Neuronal stem cell (in vitro differentiated cells): ENCODE measurements at places on chromosomes 3 and 15.

DNA sequence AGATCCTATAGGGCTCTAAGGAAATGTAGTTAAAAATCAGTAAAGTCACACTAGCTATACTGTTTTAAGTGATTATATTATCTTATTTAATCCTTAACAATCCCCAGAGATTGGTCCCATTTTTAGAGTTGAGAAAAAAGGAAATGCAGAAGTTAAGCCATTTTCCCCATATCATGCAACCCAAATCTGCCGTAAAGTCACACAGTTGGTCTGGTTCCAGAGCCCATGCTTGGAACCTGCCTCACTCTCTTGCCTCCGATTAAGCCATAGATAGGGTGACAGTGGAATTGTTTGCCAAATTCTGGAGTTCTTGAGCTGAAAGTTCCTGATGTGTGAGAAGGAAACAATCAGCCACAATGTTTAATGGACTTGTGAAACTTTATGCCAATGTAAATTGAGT lies 2.3 kb upstream of the P2RY13 start:
- DNase-seq = no peak

DNA sequence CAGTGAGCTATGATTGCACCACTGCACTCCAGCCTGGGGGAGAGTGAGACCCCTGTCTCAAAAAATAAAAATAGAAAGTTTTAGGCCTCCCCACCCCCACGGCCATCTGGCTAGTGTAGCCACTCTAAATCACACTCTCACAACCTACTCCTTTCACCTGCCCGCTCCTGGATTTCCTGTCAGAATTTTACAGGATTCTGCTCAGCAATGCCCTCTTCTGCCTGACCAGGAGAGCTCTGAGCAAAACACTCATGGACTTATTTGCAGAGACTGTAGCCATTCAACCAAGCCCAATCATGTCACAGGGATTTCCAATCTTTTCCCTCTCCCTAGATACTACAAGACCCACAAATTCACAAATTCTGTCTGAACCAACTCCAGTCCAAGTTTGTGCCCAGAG lies 242.6 kb upstream of the TPRG1 start:
- DNase-seq = no peak

GRCh38 chr3:71930056-71930991 lies 145.4 kb upstream of the PROK2 start:
- DNase-seq = peak; percentile 30

DNA sequence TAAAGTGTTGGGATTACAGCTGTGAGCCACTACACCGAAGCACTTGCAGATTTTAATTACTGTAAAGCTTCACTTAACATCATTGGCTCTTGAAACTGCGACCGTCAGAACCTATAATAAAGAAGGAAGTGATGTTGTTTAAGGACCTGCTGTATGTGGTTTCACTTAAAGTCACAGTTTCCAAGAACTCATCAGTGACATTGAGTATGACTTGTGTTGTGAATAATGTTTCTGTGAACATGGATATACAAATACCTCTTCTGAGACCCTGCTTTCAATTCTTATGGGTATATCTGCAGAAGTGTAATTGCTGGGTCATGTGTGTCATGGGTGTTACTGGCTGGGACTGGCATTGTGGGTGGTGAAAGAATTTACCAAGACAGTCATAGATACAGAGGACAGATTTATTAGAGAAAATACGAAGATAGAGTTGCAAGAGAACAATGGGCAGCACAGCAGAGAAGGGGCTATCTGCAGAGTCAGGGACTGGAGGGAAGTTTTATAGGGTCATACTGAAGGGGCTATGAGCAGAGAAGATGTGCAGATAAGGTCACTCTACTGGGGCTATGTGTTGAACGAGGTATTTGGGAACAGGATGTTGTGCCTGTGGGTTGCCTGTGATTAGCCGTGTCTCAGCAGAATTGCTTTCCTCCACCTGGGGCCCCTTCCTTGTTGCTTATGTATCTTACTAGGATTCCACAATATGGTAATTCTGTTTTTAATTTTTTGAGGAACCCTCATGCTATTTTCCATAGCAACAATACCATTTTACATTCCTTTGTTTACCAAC lies 4.5 kb downstream of the NDUFB5 start:
- DNase-seq = no peak
